ENCODE measurements at places on chromosomes 7 and 10. TPM values are rescaled to one million over a fixed set of nuclear protein-coding genes. Genes with fewer than 3 reads are reported as not detected.

The INTS15 gene
- 17.7 TPM for total RNA-seq

- no peak for DNase-seq
These were observed 122.3 kb downstream of the NRP1 start for GRCh38 chr10:33212061-33212748.

- no peak for DNase-seq
These were observed 11.7 kb upstream of the SLF2 start for GRCh38 chr10:100901051-100901450.

The LAMB1 gene
- total RNA-seq: 225 TPM

DNA sequence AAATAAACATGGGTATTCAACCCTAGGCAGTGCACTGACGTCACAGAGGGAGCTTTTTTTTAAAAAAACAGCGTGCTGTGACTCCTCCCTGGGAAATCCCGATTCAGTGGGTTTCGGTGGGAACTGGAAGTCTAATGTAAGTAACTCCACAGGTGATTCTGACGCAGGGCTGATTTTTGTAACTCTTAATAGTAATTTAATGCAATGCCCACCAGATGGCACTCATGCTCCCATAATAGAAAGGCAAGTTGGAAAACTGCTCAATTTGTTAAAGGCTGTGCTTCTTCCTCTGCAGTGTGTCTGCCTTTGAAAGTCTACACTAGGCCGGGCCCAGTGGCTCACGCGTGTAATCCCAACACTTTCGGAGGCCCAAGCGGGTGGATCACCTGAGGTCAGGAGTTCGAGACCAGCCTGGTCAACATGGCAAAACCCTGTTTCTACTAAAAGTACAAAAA, 10.9 kb upstream of the RSU1 start:
- peak; percentile 79 for DNase-seq

The PNLIPRP2 gene
- total RNA-seq: not detected
